ENCODE measurements at places on chromosomes 16 and 17. TPM values are rescaled to one million over a fixed set of nuclear protein-coding genes. Genes with fewer than 3 reads are reported as not detected.

Gene LRRC75A
- total RNA-seq: 9.4 TPM

Gene PRCD
- 0.46 TPM for total RNA-seq

DNA sequence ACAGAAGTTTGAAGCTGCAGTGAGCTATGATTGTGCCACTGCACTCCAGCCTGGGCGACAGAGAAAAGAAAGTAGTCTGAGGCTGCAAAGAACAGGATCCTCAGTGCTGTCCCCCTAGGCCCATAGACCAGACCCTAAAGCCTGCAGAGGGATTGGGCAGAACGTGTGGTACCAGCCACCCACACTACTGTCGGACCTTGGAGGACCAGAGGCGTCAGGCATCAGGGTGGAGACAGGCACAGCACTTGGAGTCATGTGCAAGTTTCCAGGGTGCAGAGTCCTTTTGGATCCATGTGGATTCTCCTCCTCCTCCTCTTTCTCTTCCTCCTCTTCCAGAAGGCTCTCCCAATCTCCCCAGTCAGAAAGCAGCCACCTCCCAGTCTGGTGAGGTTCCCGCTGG is 2.2 kb downstream of the SDR42E2 start:
- DNase-seq: no peak

- DNase-seq: peak; percentile 55
These were observed 849 bp upstream of the SULT1A1 start for GRCh38 chr16:28610595-28611191.

GRCh38 chr17:49337884-49338283 is 24.2 kb downstream of the ZNF652 start:
- DNase-seq: no peak

- DNase-seq: no peak
These were observed 4.9 kb upstream of the PHAF1 start for GRCh38 chr16:67104845-67105244.
